ENCODE measurements at places on chromosomes 13 and 19.

DNA sequence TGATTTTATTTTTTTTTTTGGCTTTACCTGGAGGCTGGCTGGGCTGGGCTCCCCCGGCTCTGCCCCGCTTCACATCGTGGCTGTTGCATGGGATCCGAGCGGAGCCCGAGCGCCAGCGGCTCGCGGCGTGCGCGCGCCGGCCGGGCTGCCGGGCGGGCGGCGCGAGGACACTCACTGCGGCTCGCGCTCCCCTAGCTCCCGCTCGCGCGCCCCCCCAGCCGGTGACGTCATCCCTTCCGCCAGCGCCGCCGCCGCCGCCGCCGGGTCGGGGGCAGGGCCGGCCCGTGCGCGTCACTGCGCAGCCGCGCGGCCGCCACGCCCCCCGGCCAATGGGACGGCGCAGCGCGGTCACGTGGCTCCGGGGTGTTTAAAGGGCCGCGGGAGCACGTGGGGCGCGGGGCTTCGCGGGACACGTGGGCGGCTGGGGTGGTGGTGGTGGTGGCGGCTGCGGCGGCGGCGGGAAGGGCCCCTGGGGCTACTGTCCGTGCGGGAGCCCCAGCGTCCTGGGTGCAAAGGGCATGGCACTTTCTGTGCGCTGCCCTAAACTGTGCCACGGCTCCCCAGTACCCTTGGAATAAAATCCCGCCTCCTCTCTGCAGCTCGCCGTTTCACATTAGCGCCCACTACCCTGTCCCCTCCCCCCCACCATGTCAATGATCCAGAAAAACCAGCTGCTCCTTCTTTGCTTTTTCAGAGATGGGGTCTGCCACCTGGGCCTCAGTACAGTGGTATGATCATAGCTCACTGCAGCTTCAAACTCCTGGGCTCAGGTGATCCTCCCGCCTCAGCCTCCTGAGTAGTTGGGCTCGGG, at the start of gene PTPRS:
Gene PTPRS (minus strand): TSS at position 176 of the 811 bp plus-strand sequence. CDS start 54,672 bp downstream, outside the sequence.
- peak; percentile 85 for DNase-seq

GRCh38 chr19:36031308-36031707, 1.4 kb downstream of the CLIP3 start:
- no peak for DNase-seq

DNA sequence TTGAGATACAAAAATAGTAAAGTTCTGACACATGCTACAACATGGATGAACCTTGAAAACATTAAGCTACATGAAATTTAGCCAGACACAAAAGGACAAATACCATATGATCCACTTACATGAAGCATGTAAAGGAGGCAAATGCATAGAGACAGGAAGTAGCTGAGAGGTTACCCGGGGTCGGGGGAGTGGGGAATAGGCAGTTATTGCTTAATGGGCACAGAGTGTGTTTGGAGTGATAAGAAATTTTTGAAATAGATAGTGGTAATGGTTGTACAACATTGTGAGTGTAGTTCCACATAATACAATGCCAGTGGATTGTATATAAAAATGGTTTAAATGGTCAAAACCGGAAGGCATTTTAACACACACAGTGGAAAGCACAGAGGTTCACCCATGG, 4.3 kb downstream of the N4BP2L1 start:
- DNase-seq, result no peak

DNA sequence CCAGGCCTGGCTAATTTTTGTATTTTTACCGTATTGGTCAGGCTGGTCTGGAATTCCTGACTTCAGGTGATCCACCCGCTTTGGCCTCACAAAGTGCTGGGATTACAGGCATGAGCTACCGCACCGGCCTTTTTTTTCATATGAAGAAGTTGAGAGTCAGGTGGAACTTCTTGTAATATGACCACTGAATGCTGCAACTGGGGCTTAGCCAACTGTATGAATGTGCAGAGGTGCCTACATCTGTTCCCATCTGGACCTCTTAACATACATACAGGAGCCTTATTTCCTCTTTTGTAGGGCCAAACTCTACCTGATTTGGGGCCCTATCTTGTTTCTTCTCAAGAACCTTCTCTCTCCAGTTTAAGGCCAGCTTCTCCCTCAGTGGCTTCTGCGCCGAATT, 11.9 kb upstream of the GGACT start:
- DNase-seq, result no peak

DNA sequence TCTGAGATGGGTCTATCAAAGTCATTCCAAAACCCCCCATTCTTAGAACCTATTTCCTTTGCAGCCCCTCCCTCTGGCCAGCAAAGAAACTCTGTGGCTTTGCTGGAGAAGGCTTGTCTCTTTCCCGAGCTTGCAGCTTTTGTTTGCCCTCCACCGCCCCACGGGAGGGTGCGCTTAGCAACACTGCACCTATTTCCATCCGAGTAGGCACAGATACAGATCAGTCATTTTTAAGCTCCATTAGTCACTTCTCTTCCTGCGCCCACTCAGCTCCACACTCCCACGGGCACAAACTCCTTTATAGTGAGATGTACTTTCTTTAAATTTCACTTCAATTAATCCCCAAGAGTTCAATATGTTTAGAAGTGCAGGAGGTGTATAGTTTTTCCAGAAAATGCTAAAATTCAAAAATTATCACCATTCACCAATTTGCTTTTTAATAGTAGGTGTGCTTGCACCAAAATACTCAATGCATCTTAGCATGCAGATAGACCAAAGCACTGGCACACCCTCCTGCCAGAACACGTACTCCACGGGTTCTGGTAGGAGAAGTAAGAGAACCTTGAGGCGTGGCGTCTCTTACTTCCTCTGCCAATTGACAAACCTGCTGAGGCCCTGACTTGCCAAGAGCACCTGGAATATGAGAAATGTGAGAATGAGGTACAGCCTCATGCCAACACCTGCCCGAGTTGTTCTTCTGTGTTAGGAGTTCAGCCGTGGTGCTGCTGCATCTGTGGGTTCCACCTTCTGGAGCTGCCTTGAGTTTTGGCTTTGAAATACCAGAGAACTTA, 183.7 kb downstream of the TEX29 start:
- no peak for DNase-seq

DNA sequence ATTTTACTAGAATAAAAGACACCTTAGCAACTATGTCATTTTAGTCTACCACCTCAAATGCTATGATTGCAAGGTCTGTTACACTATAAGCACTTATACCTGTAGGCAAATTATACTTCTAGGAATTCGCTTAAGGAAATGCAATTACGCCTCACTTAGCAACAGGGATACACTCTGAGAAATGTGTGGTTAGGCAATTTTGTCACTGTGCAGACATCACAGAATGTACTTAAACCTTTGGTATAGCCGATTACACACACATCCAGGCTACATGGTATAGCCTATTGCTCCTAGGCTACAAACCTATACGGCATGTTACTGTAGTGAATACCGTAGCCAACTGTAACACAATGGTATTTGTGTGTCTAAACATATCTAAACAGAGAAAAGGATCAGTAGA, 30.0 kb upstream of the ZNF573 start:
- DNase-seq, result no peak

- DNase-seq, result no peak
Observed at GRCh38 chr19:31817971-31818797, 468.9 kb upstream of the TSHZ3 start.

- peak; percentile 70 for DNase-seq
Observed at GRCh38 chr13:101514695-101515275, 62.3 kb downstream of the ITGBL1 start.

DNA sequence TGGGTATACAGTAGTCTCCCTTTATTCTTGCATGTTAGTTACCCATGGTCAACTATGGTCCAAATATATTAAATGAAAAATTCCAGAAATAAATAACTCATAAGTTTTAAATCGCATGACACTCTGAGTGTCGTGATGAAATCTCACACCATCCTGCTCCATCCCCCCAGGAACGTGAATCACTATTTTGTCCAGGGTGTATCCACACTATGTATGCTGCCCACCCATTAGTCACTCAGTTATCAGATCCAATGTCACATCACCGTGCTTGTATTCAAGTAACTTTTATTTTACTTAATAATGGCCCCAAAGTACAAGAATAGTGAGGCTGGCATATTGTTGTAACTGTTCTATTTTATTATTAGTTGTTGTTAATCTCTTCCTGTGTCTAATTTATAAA, 115.8 kb upstream of the SERP2 start:
- no peak for DNase-seq

DNA sequence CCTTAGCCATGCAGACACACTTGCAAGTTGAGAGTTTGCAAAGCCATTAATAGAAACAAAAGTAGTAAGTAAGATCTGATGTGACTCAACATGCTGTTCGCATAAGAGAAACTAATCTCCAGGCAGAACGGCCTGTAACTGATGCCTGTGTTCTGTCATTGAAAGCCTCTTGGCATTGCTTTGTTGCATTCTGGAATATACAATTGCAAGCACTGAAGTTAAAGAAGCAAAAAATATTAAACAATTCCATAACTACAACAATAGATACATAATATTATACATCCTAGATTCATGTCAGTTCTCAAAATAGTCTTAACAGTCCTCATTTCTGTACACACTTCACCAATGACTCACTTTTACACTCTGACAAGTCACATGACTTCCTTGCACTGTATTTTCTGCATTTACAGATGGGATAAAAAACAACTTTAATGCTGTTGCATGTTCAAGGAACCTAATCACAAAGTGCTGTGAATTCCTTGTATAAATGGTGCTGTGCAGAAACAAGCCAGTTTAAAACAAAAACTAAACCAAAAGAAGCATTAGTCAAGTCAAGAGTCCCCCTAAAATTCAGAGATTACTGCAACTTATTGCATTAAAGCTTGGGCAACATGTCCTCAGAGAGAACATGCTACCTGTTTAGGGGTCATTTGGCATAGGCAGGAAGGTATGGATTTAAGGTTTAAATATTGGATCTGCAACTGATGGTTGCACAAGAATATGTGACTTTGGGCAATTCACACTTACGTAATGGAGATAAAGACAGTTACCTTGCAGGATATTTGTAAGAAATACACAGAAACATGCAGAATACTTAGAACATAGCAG, 79.5 kb upstream of the SERP2 start:
- DNase-seq, result no peak

DNA sequence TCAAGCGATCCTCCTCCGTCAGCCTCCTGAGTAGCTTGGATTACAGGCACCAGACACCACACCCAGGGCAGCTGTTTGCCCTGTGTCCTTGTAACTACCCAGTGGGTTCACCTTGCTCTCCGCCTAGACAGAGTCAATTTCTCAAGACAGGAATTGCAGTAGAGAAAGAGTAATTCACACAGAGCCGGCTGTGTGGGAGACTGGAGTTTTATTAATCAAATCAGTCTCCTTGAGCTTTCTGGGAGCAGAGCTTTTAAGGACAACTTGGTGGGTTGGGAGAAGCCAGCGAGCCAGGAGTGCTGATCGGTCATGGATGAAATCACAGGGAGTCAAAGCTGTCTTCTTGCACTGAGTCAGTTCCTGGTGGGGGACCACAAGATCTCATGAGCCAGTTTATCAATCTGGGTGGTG, 20.6 kb upstream of the ADGRE1 start:
- no peak for DNase-seq

- no peak for DNase-seq
Observed at GRCh38 chr13:32115066-32115465, 83.5 kb downstream of the FRY start.

DNA sequence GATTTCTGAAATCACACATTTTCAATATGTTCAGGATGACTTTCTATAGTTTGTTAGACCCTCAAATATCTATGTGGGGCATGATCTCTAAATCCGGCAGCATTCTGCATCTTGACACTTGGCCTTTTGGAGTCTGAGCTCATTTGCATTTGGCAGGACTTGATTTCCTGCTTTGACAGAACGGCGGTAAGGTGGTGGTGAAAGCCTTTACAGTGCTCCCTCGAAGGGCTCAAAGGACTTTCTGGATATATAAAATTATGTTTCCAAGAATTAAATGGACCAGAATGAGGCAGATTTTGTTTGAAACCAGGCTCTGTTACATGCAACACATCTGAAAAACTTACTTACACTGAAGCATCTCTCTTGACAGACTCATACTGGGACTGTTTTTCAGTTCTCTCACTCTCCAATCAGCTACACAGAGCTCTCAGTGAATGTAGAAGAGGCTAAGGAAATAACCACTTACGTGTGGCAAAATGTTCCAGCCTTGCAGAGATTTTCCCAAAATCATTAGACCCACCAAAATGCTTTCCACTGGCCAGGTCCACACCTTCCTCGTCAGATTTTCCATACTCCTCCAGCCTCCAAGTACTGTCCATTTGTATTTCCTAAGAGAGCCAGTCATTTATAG, 207.2 kb downstream of the SPRY2 start:
- no peak for DNase-seq

GRCh38 chr13:40668335-40668734, 1.9 kb upstream of the FOXO1 start:
- no peak for DNase-seq

- DNase-seq, result no peak
Observed at GRCh38 chr13:43478211-43478610, 308.6 kb downstream of the ENOX1 start.

DNA sequence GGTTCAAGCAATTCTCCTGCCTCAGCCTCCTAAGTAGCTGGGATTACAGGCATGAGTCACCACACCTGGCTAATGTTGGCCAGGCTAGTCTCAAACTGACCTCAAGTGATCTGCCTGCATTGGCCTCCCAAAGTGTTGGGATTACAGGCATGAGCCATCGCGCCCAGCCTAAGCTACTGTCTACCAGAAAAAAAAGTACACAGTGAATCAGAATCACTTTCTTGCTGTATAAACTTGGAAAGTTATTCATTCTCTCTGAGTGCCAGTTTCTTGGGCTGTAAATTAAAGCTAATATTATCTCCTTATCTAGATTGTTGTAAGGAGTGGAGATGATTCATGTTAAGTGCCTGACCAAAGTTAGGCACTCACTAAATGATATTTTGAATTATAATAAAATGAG, 242.8 kb downstream of the ENOX1 start:
- peak; percentile 34 for DNase-seq

DNA sequence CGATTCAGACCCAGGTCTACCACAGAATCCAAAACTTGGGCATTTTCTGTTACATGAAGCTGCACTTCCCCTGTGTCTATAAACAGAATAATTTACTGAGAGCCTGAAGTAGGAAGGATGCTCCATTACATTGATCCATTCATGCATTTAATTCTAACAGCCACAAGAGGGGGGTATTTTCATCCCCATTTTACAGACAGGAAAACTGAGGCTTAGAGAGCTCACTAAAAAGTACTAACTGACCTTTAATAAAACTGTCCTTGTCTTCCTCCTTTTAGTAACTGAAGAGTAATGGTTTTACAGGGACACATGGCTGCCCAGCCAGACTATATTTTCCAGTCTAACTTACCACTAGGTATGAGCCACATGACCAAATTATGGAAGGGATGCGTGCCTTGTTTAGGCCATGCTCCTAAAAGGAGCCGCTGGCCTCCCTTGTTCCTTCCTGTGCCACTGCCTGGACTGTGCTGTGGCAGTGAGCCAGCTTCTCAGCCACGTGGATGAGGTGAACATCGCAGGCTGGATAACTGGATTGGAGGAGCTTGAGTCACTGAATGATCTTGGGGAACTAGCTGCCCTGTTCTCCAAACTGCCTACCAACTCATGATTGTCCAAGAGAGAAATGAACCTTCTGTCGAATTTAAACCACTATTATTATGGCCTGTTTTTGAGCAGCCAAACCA, 108.3 kb downstream of the DOCK9 start:
- no peak for DNase-seq

DNA sequence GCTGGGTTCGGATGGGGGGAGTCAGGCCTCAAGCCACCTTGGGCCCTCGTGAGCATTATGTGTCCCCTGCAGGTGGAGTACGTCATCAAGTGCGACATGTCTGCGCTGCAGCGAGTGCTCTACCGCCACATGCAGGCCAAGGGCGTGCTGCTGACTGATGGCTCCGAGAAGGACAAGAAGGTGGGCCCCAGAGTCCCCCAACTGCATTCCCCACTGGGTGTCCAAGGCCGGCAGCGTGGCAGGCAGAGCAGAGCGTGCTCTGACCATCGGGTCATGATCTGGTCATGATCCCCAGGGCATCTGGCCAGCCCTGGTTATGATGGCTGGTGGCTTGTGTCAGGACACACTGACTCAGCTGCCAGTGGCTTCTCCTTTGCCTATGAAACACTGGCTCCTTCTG, 63.4 kb downstream of the SMARCA4 start:
- no peak for DNase-seq
